Tibial nerve (tissue), 4 donors: ENCODE measurements at places on chromosomes 5 and 9. TPM values are rescaled to one million over a fixed set of nuclear protein-coding genes. Genes with fewer than 3 reads are reported as not detected.

GRCh38 chr5:78273436-78273835, 21.1 kb downstream of the AP3B1 start:
- H3K4me1 ChIP-seq, result peaks cover 22% of the 10 kb centered on the region
- DNase-seq, result no peak
- H3K36me3 ChIP-seq, result no peaks in the 10 kb centered on the region
- no peaks in the 10 kb centered on the region for H3K27me3 ChIP-seq
- no peak overlapping the region for H3K4me3 ChIP-seq

- no peak overlapping the region for H3K27ac ChIP-seq
- no peak for DNase-seq
- H3K4me1 ChIP-seq, result no peaks in the 10 kb centered on the region
- no peaks in the 10 kb centered on the region for H3K36me3 ChIP-seq
- H3K27me3 ChIP-seq, result no peaks in the 10 kb centered on the region
These were observed 75.0 kb upstream of the FST start for GRCh38 chr5:53405396-53405795.

- no peak overlapping the region for H3K27ac ChIP-seq
- H3K36me3 ChIP-seq, result no peaks in the 10 kb centered on the region
- no peaks in the 10 kb centered on the region for H3K4me1 ChIP-seq
- no peaks in the 10 kb centered on the region for H3K27me3 ChIP-seq
- no peak for DNase-seq
These were observed 72.0 kb downstream of the CETN3 start for GRCh38 chr5:90337449-90338052.

GRCh38 chr9:114487607-114488300, 17.5 kb downstream of the WHRN start:
- H3K27me3 ChIP-seq, result no peaks in the 10 kb centered on the region
- no peak overlapping the region for H3K4me3 ChIP-seq
- no peak overlapping the region for H3K27ac ChIP-seq

The OLFM1 gene
- 63.8 TPM for total RNA-seq

The DMRT1 gene
- total RNA-seq, result not detected

GRCh38 chr5:76166886-76167576, 83.8 kb downstream of the SV2C start:
- H3K4me1 ChIP-seq, result no peaks in the 10 kb centered on the region
- no peak overlapping the region for H3K27ac ChIP-seq
- no peaks in the 10 kb centered on the region for H3K36me3 ChIP-seq
- H3K27me3 ChIP-seq, result no peaks in the 10 kb centered on the region
- no peak overlapping the region for H3K4me3 ChIP-seq

The FBP2 gene
- total RNA-seq, result not detected

The YIPF5 gene
- total RNA-seq, result 34.5 TPM

DNA sequence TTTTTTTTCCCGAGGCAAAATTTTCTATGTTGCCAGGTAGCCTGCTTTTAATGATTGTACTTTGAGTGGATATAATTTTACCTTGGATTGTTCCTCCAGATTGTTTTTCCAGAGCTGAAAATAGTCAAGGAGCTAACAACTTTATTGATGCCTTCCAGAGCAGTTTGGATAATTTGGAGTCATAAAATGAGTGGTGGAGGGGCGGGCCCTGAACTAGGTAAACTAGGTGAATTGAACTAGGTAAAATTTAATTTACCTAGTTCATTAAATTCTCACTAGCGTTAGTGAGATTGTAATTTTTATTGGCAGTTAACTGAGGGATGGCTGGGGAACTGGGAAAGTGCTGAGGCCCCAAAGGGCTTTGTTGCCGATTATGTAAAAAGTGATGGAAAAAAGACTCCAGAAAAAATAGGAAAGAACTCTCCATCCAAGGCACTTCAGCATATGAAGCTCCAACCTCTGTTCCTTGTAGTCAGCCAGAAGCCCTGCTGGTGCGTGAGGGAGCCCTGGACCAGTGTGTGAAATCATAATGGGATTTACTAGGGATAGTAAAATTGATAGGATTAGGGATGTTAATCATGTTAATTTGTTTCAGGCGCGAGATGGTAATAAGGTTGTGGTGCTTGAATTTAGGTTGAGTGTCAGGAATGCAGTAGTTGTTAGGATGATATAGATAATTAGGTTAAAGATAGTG, 1.7 kb downstream of the DNAJC25 start:
- no peaks in the 10 kb centered on the region for H3K27me3 ChIP-seq
- H3K27ac ChIP-seq, result no peak overlapping the region
- H3K36me3 ChIP-seq, result no peaks in the 10 kb centered on the region
- no peak for DNase-seq
- H3K4me3 ChIP-seq, result no peak overlapping the region

- no peaks in the 10 kb centered on the region for H3K27me3 ChIP-seq
- H3K4me1 ChIP-seq, result no peaks in the 10 kb centered on the region
- H3K4me3 ChIP-seq, result no peak overlapping the region
- no peak overlapping the region for H3K27ac ChIP-seq
These were observed 356.9 kb upstream of the RGMB start for GRCh38 chr5:98416541-98416940.

- H3K27ac ChIP-seq, result no peak overlapping the region
- DNase-seq, result no peak
- H3K27me3 ChIP-seq, result no peaks in the 10 kb centered on the region
- no peaks in the 10 kb centered on the region for H3K36me3 ChIP-seq
- no peaks in the 10 kb centered on the region for H3K4me1 ChIP-seq
These were observed 116.0 kb downstream of the KCNIP1 start for GRCh38 chr5:170619869-170620268.

The IL13 gene
- 0.98 TPM for total RNA-seq

DNA sequence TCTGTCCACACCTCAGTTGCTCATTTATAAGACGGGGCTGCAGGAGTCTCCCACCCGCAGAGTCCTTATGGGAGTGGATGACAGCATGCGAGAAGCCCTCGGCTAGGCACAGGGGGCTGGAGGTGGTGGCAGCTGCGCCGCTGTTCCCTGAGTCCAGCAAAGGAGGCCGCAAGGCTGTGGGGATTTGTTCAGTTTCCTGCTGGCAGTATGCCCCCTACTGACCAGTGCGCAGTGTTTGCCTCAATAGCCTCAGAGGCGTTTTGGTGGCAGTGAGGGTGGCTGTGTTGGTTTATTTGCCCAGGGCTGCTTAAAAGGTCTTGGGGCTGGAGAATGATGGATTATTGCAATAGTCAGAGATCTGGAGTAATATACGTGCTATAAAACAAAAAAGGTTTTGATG, 176.3 kb upstream of the OTULINL start:
- H3K4me3 ChIP-seq, result no peak overlapping the region

DNA sequence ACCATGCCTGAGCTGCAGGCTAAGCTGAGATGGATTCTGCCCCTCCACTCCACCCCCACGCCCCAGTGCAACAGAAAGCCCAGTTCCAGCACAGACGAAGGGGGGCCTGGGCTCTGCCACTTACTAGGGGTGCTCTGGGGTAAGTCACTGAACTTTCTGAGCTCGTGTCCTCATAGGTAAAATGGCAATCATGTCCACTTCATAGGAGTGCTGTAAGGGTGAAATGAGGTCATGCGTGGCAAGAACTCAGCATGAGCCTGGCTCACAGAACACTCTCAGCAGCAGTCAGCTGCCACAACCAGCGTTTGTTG, 8.4 kb upstream of the PSD2 start:
- H3K27ac ChIP-seq, result no peak overlapping the region
- H3K36me3 ChIP-seq, result no peaks in the 10 kb centered on the region
- DNase-seq, result no peak

The SPATA31D4 gene
- total RNA-seq, result not detected

GRCh38 chr9:129839324-129840023, 4.2 kb downstream of the USP20 start:
- H3K27ac ChIP-seq, result no peak overlapping the region
- H3K4me3 ChIP-seq, result no peak overlapping the region
- DNase-seq, result no peak
- H3K4me1 ChIP-seq, result peaks cover 11% of the 10 kb centered on the region

DNA sequence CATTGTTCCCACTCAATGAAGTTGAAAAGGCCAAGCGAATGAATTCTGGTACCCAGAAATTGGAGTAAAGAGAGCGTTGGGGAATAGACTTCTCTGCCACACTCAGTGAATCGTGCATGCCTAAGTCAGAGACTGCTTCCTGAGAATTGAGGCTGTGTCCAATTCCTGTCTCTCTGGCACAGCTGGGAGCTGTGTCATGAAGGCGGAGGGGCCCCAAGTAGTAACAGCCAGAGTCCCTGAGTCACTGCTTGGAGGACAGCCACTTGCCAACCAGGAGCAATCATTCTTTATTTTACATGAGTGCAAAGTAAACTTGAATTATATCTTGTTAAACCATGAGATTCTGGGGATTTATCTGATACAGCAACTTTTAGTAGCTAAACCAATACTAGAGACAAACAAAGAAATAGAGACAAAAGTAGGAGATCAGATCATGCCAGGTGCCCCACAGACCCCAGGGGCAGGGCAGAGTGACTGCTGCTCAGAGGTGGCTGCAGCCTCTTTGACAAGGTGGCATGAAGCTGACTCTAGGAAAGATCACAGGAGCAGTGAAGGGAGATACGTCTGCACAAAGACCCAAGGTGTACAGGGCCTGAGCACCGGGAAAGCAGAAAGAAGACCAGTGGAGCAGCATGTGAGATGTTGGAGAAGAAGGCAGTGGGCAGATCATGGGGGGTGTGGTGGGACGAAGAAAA, 246.0 kb downstream of the GADD45G start:
- no peaks in the 10 kb centered on the region for H3K4me1 ChIP-seq
- H3K4me3 ChIP-seq, result no peak overlapping the region
- DNase-seq, result no peak
- no peak overlapping the region for H3K27ac ChIP-seq

DNA sequence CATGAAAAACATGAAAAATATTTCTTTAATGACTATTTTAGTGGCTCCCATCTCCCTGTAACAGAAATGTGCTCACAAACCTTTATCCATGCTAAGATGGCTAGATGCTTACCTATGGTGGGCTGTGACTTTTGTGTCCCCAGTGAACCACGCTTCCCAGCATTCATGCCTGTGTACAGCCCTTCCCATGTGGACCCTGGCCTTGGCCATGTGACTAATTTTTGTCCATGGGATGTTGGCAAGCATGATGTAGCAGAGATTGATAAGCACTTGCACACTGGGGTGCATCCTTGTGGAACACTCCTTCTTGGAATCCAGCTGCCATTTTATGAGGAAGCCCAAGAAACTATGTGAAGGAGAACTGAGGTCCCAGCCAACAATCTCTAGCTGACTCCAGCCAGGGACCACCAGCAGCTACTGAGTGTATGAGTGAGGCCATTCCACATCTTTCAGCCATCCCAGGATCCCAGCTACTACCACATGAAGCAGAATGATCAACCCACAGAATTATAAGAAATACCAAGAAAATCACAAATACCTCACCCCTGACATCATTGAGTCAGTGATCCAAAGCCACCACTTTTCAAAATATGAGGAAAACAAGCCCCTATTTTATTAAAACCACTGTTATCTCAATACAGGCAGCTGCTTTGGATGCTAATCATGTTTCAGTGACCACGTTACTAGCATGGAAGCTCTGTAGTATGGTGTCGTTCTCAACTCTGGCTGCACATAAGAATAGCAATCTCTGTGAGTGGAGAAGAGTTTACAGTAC, 16.1 kb upstream of the RAI14 start:
- no peak overlapping the region for H3K4me3 ChIP-seq
- H3K27ac ChIP-seq, result no peak overlapping the region
- no peaks in the 10 kb centered on the region for H3K36me3 ChIP-seq
- DNase-seq, result no peak
- no peaks in the 10 kb centered on the region for H3K4me1 ChIP-seq

DNA sequence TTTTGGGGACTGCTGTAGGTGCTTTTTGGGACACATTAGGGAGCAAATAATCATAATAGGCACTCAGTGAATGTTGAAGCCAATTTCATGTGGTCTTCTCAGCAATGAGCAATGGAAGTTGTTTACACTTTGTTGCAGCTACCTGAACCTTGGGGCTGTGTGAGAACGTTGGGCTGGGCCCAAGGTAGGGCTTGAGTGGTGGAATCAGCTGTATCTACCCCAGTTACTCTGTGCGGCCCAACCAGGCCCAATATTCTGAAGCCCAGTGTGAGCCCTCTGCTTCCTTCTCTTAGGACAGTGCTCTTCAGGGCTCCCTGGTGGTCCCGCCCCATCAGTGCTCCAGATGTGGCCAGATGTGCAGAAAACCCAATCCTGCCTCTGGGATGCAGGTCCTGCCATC, 38.4 kb downstream of the MAST4 start:
- no peaks in the 10 kb centered on the region for H3K27me3 ChIP-seq
- no peaks in the 10 kb centered on the region for H3K4me1 ChIP-seq
- H3K36me3 ChIP-seq, result no peaks in the 10 kb centered on the region

DNA sequence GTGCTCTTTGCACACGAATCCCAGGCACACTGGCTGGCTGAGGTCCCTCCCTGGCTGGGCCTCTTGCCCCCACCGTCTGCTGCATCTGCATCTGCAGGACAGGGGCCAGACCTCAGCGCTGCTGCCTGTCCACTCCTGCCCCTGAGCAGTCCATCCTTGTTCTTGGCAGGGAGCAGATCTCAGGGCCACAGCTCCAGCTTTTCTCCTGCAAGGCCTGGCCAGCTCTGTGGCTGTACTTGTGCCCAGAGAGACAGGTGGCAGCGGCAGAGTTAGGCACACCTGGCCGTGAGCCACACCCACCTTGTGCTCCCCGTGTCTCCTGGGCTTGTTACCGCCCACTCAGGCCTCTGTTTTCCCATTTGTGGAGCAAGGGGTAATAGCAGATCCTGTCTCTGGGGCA, 13.9 kb downstream of the NEK6 start:
- no peaks in the 10 kb centered on the region for H3K27me3 ChIP-seq
- H3K27ac ChIP-seq, result peak overlapping the region; percentile 98
- no peak for DNase-seq

The ARHGEF39 gene
- not detected for total RNA-seq

GRCh38 chr5:165393839-165394238, 1888.4 kb downstream of the MAT2B start:
- no peaks in the 10 kb centered on the region for H3K36me3 ChIP-seq
- H3K27me3 ChIP-seq, result no peaks in the 10 kb centered on the region
- H3K4me3 ChIP-seq, result no peak overlapping the region
- no peaks in the 10 kb centered on the region for H3K4me1 ChIP-seq
- H3K27ac ChIP-seq, result no peak overlapping the region

DNA sequence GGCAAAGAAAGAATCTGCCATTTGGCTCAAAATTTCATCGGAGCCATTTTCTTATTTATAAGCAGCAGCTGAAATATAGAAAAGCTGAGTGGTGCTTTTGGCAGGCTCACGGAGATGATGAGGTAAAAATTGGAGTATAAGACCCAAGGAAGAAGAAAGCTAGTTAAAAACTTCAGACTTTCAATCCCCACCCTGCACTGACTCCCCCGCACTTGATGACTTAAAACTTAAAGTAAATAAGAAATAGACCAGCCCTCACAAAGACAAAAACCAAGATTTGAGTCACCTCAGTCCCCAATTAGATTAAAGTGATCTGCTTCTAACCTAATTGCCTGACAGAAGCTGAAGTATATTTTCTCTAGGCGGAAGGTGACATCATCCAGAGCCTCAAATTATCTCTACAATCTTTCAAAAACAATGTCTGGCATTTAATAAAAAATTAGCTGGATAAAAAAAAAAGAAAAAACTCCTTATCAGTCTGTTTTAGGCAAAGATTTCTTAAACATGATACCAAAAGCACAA, 124.0 kb upstream of the PJA2 start:
- no peak overlapping the region for H3K27ac ChIP-seq
- H3K36me3 ChIP-seq, result no peaks in the 10 kb centered on the region
- no peak for DNase-seq
- no peaks in the 10 kb centered on the region for H3K27me3 ChIP-seq
- no peaks in the 10 kb centered on the region for H3K4me1 ChIP-seq

The EIF4E1B gene
- not detected for total RNA-seq
